ENCODE measurements at places on chromosomes 5 and 9. TPM values are rescaled to one million over a fixed set of nuclear protein-coding genes. Genes with fewer than 3 reads are reported as not detected.

Gene FAM151B
- 2.6 TPM for total RNA-seq

Gene SMIM33
- not detected for total RNA-seq

Gene TMEM252
- not detected for total RNA-seq

DNA sequence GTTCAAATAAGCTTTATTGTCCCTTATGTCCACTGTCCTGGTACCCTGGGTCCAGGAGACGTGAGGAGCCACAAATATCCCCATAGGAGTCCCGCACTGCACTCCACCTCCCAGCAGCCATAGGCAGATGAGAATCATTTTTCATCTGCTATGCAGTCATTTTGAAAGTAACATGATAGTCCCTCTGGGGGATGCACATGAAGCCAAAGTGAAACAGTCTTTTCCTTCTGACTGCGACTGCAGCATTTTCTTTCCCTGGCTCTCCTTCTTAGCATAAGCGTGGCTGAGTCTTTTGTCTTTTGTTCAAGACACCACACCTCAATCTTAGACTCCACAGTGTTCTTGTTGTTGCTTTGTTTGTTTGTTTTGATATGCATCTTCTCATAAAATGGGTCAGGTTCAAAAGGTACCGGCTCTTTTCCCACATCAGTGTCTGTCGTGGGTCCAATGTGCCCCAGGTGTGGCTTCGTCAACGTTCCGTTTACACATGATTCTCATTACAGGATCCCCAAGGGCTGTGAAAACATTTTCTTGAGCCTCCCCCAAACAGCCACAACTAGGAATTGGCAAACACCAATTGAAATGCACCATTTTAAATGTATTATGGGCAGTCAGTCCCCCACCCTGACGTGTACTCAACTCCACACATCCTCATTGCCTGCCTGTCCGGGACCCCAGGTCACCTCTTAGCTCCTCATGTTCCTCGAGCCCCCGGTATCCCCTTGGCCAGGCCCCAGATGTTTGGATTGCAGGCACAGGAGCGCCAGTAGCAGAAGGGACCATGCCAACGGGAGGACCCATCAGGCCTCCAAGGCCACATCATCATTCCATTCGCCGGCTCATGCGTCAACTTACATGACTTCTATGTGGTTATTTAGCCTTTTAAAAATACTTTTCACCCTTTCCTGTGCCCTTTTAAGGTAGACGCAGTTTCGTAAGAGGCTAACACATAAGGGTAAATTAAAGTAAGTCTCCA, 237.8 kb upstream of the DAPK1 start:
- no peak for DNase-seq

GRCh38 chr5:157182143-157182757, 1.6 kb downstream of the ITK start:
- DNase-seq, result no peak
